ENCODE measurements at places on chromosomes 4 and X.

GRCh38 chr4:101981756-101982155 lies 191.2 kb downstream of the BANK1 start:
- DNase-seq = no peak

GRCh38 chr4:2812612-2813354 lies 19.9 kb downstream of the SH3BP2 start:
- peak; percentile 36 for DNase-seq

GRCh38 chrX:112857478-112857878 lies 16.8 kb upstream of the AMOT start:
- no peak for DNase-seq

GRCh38 chrX:135585153-135585552 lies 64.7 kb downstream of the INTS6L start:
- no peak for DNase-seq

DNA sequence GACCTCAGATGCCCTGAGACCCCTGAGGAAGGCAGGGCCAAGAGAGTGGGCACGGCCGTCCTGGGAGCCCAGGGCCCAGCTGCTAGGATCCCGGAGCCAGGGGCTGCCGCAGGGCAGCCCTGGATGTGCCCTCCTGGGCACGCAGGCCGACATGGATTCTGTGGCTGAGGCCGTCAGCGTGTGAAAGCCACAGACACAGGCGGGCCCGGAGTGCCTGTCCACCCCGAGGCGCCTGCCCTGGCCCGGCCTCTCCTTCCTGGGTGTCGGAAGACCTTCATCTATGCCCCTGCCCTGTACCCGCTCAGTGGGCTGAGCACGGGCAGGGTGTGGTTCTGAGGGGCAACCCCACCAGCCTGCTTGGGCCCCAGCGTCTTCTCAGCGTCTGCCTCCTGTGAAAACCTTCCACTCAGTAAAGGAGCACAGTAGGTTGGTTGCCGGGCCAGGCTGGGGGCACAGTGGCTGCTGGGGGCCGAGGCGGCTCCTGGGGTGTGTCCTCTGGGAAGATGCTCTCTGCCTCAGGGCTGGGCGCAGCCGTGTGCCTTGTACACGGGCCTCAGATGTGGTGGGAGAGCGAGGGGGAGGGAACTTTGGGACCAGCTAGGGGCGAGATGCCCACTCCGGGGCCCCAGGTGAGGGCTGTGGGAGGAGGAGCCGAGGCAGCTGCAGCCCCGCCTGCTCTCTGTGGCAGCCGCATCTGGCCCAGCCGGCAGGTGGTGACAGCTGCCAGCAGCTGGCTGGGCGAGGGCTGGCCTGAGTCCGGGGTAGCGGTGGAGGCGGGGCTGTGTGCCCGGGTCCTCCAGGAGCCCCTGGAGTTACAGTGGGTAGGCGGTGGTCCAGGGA lies 20.8 kb downstream of the FGFRL1 start:
- no peak for DNase-seq

GRCh38 chrX:150094996-150095395 lies 156.7 kb upstream of the EOLA2 start:
- no peak for DNase-seq

DNA sequence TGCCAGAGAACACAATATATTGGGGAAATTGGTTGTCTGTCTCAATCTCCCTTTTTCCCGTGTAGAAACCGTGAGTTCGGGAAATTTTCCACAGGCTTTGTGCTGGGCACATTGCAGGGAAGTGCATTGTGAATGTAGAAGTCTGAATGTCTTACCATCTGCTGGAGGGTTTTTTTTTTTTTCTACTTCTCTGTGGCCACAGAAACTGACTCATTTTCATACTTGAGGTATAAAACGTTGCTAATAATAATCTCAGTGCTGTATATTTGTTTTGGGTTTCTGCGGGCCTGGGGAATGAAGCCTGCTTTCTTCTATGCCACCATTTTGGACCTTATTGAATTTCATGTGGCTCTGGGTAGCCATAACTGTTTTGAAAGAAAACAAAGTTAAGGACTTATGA lies 1001.2 kb downstream of the STIM2 start:
- DNase-seq = no peak

DNA sequence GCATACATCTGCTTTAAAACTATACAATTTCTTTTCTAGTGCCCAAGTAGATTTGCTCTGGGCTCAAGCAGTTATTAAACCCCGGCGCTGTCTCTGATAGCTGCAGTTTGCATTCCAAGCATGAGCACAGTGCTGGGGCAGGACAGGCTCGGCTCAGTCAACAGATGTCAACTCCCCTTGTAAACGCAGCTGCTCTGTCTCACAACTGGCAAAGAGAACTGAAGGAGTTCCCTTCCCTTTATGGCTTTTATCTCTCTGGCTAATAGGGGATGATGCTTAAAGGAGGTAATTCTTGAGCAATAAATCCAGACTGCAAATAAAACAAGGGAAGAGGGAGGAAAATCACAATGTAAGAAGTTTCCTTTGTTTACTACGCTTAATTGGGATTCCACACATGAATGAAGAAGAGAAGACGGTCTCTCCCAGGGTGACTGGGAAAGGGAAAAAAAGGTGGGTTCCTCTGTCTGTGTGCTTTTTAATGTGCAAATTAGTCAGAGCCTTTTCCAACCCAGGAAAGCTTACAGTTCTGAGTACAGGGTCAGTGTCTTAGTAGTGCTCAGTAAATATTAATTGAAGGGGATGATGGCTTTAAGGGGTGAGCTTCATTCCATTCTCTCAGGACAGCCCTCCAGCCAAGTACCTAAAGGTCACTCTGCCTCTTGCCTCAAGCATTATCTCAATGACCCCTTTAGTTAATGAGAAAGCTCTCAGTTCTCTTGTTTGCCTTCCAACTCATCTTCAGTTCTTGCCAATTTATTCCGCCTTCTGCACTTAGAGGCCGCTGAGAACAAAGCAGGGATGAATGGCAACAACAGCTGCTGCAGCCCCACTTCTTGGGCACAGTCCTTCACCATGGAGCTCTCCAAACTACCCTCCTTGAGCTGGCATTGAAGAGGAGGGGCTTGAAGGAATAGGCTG lies 155.7 kb upstream of the JADE1 start:
- no peak for DNase-seq

DNA sequence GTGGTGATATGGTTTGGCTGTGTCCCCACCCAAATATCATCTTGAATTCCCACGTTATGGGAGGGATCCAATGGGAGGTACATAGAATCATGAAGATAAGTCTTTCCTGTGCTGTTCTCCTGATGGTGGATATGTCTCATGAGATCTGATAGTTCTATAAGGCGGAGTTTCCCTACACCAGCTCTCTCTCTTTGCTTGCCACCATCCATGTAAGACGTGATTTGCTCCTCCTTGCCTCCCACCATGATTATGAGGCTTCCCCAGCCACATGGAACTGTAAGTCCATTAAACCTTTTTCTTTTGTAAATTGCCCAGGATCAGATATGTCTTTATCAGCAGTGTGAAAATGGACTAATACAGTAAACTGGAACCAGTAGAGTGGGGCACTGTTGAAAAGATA lies 39.5 kb downstream of the HSD17B13 start:
- no peak for DNase-seq

DNA sequence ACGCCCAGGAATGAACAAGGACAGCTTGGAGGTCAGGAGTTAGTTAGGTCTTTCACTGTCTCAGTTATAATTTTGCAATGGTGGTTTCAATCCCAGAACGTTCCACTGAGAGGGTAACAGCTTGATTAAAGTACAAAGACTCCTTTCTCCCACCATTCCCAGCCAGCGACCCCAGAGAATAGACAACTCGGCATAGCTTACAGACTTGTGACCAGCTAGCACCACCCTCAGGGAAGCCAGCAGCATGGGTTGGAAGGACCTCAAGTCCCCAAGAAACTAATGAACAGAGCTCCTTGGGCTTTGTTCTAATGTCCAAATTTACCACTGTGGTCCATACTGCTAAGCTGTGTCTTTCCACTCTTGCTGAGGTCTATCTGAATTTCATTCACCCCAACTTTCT lies 72.0 kb upstream of the MED14 start:
- DNase-seq = no peak

DNA sequence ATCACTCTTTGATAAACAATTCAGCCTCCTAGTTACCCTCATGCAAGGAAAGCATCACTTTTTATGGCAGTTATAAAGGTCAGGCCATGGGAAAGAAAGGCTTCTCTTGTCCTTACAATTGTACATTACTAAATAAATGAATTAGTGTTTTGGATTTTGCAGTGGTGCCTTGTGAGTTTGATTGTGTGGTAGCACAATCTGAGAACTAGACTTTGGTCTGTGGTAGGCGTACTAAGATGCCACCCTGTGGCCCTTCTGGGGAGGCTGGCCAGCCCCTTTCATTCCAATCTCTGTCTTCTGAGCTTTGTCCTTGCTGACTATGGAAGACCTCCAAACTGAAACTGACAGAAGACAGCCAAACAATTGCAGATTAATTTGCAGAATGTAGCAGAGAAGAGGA lies 14.6 kb upstream of the HNRNPD start:
- no peak for DNase-seq

- DNase-seq = no peak
Measured at GRCh38 chr4:1981251-1982058, 27.3 kb downstream of the NELFA start.

- no peak for DNase-seq
Measured at GRCh38 chr4:41334182-41334581, 77.5 kb downstream of the UCHL1 start.

DNA sequence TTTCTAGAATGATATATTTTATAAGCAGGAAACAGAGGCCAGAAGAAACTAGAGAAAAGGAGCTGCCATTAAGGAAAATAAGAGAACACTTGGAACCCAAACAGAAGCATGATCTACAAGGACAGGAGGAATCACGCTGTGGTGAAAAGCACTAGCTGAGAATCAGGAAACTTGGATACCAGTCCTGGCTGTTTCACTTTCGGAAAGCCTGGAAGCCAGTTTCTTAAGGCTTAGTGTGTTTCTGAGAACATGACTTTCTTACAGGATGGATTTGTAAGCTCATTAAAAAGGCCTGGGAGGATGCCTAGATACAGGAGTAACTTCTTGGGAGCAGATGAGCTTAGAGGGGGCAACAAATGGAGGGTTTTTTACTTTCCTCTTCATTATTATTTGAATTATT lies 36.9 kb downstream of the TLL1 start:
- DNase-seq = no peak

GRCh38 chr4:41443340-41444079 lies 94.4 kb upstream of the LIMCH1 start:
- no peak for DNase-seq

- DNase-seq = no peak
Measured at GRCh38 chr4:2695346-2696060, 60.6 kb downstream of the TNIP2 start.

DNA sequence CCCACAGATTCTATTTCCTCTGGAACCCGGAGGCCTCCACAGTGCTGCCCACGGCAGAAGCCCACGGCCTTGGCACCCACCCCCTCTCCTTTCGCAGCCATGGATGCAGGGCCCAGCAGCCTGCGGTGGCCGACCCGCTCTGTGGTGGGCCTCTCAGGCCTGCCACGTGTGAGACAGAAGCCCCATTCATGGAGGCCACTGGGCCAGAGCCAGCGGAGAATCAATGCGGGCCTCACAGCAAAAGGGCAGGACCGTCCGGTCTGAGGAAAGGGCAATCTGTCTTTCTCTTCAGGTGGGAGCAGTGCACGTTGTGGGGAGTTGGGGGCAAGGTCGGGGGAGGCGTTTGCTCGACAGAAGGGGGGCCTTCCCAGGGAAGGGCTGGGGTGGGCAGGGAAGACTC lies 8.4 kb upstream of the HAUS7 start:
- DNase-seq = no peak

GRCh38 chr4:89657931-89658700 lies 178.8 kb downstream of the SNCA start:
- no peak for DNase-seq

GRCh38 chrX:47662144-47662657 lies 3.2 kb upstream of the UXT start:
- DNase-seq = peak; percentile 53

GRCh38 chrX:115226929-115227328 lies 7.0 kb downstream of the LRCH2 start:
- no peak for DNase-seq

- no peak for DNase-seq
Measured at GRCh38 chr4:10655968-10656367, 28.6 kb downstream of the CLNK start.

DNA sequence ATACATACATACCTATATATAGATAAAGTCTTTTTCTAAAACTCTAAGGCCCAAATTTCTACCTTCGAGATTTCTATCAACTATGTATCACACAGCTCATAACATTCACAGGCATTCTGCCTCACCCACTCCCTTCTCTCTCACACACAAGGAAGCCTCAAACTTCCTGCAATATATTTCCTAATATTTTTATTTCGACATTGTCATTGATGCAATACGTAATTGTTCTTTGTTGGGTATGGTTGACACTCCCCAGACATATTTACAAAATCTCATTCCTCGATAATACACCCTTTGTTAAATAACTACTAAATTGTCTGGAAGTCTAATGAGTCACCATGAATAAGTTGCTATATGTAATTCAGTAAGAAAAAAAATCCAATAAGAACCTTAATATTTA lies 143.5 kb downstream of the HNRNPD start:
- no peak for DNase-seq

DNA sequence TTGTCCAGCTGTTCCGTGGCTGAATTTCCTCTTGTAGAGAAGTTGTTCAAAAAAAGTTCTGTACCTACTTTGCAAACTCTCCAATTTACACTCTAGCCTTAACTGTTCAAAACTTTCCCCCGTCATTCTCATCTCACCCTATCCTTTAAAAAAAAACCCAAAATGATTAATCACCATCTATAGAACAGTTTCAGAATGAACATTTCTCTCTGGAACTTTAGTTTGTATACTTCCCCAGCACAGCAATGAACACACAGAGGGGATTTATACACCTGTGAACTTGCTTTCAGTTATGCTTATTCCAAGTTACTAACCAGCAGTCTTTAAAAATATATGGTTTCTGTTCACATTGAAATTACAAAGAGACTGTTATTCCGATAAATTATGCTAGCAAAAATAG lies 1.2 kb downstream of the GEMIN8 start:
- no peak for DNase-seq

DNA sequence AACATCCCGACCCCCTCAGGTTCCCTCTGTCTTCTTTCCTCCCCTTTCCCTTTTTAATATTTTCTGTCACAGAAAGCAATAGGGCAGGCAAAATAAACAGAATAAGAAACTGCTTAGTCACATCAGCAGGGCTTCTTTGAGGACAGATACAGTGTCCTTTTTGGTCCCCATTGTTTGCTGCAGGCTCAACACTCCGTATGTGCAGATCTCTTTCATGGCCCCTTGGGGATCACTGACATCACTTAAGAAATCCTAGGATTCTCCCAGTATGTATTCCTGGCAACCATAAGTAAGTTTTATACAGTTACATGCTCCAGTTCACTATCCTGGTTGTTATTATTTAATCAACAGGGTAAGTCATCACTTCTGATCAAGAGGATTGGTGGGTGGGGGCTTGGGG lies 448.0 kb downstream of the NKX6-1 start:
- no peak for DNase-seq

All from activated naive CD4-positive, alpha-beta T cell treated with Interleukin-2 at 50 U/mL for 16 hours (primary cell).